SK-N-SH treated with all-trans-retinoic acid at 6 μM for 48 hours (cell line): ENCODE measurements at places on chromosomes 11 and 22.

- peak; percentile 6; the same call in 2 of the 3 replicates for ATAC-seq
These were observed 380 bp downstream of the C11orf96 start for GRCh38 chr11:43942662-43943371.

GRCh38 chr11:61055776-61056175 is 46.5 kb upstream of the CD5 start:
- ATAC-seq, result no peak

DNA sequence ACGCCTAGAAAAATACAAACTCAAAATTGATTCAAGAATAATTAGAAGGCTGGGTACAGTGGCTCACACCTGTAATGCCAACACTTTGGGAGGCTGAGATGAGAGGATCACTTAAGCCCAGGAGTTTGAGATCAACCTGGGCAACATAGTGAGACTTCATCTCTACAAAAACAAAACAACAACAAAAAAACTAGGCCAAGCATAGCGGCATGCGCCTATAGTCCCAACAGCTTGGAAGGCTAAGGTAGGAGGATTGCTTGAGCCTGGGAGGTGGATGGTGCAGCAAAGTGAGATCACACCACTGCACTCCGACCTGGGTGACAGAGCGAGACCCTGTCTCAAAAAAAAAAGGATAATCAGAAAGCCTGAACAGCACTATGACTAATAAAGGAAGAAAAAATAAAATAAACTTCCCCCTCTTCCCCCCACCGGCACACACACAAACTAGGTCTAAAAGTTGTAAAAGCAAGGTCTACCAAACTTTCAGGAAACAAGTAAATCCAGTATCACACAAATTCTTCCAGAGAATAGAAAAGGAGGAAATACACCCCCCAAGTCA is 35.8 kb downstream of the RRAS2 start:
- ATAC-seq, result no peak

DNA sequence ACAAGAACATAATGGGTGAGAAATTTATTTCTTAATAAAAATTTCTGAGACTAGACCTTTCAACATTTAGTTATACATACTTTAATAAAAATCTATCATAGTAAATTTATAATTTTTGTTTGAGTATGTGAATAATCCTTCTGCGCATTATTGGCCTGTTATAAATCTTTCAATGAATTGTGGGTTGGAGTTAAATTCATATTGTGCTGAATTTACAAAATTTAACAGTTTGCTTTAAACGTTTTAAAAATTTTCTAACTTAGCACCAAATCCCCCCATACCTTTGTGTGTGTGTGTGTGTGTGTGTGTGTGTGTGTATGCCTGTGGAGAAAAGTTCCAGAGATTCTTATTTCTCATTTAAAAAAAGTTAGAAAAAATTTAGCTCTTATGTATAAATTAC is 111.0 kb downstream of the TMEM135 start:
- ATAC-seq, result no peak

DNA sequence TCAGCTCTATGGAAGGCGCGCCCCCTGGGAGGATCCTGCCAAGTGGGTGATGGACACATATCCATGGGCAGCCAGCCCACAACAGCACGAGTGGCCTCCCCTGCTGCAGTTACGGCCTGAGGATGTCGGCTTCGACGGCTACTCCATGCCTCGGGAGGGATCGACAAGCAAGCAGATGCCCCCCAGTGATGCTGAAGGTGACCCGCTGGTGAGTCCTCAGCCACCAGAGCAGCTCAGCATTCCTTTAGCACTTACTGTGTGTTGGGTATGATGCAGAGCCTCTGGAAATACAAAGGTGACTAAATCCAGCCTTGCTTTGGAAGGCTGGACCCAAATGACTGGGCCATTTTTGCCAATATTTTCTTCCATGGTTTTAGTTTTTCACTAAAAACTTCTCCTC is 45.7 kb downstream of the DBX1 start:
- no peak for ATAC-seq

- ATAC-seq, result no peak
These were observed 89.7 kb upstream of the MTMR2 start for GRCh38 chr11:96013461-96014213.

DNA sequence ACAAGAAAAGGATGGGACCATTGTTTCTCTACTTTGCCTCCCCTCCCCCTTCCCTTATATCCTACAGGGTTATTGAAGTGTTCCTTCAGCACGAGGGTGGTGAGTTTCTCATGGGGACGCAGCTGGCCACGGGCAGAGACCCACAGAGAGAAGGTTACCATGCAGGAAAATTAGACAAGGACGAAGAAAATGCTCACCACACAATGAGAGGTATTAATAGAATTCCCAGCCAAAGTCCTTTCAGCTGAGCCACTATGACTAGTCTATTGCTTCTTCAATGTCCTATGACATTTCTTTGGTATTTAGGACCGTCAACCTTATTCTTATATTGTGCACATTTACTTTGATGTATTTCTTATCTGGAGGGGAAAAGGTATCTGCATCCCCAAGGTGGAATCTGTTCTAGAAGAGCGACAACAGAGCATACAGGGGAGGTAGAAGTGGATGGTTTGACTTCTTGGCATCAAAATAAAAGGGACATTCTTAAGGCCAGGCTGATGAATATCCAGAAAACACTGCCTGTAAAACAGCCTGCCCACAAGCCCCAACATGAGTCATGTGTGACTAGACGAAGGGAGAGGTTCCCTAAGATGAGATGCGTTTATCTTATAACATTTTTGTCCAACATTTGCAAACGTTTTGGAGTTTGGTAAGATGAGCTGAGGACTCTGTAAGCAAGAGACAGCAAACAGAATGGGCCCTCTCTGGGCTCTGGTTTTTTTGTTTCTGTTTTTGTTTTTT is 209.8 kb upstream of the NARS2 start:
- peak; percentile 76 for ATAC-seq

GRCh38 chr11:118314988-118315411 is 10.5 kb downstream of the CD3E start:
- no peak for ATAC-seq

DNA sequence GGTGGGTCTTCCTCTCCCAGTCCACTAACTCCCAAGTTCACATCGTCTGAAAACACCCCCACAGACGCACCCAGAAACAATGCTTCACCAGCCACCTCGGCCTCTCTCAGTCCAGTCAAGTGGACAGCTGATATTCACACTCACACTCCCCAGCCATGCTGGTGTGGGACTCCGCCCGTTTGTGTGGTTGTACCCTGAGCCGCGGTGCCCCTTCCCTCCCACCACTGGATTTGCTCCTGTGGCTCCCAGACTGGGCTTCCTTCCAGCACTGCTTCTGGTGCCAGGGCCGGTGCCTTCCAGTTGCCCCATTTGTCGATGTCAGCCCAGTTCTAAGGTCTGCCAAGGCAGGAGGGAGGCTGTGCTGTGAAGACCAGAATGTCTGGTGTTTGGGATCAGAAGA is 37.9 kb upstream of the PLET1 start:
- no peak; the same call in 2 of the 3 replicates for ATAC-seq

DNA sequence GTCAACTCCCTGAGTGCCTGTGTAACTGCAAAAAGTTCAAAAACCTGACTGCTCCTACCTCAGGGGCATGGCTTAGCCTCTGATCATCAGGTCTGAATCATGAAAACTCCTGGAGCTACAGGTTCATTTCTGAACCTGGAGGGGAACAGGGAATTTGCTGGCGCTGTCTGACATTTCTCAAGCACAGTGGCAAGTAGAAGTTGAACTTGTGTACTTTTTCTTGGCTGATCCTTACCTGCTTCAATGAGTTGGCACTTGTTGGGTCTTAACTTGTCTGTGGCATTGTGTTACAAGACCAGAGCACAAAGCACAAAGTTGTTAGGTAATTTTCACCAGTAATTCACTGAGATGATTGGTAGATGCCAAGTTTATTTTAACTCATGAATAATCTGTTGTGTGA is 3.3 kb downstream of the TMEM109 start:
- no peak for ATAC-seq

- ATAC-seq, result no peak
These were observed 443.1 kb downstream of the TBC1D22A start for GRCh38 chr22:47205554-47205953.

DNA sequence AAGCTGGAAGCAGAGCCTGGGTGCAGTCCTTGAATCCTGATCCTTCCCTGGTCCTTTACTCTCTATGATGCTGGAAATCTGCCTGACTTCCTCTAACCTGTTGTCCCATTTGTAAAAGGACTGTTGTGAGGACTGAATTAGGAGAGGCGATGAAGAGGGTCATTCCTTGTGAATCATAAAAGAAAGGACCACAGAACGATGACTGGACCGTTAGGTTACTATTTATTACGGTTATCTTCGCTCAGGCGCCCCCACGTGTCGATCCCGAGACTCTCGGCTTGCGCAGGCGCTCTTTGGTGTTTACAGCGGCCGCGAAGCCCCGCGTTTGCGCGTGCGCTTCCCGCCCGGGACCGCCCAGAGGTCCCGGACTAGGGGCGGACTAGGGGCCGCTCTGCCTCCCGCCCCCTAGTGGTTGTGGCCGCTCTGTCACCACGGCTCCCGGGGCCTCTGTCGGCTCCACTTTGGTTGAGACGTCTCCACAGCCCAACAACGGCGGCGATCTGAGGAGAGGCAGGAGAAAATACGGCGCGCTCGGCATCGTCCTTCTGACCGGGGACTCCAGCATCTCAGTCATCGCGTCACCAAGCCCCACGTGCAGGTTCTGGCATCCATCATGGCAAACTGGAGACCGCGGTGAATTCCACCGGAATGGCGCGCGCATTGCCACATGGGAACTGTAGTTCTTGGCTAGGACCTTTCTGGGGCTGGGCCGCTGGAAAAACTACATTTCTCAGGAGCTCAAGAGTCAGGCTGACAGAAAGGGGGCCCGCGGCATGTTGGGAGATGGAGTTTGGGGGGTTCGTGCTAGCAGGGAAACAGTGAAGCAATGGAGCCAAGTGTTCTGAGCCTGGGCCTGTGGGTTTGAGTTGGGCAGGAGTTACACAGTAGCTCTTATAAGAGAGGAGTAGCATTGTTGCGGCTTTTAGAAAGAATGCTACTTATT is at the start of gene STARD10:
STARD10 (minus strand) TSS at position 623 of the 943 bp plus-strand sequence. CDS start 12,866 bp downstream, outside the sequence.
- ATAC-seq, result peak; percentile 96

GRCh38 chr11:115194802-115195110 is 309.5 kb downstream of the CADM1 start:
- ATAC-seq, result no peak

DNA sequence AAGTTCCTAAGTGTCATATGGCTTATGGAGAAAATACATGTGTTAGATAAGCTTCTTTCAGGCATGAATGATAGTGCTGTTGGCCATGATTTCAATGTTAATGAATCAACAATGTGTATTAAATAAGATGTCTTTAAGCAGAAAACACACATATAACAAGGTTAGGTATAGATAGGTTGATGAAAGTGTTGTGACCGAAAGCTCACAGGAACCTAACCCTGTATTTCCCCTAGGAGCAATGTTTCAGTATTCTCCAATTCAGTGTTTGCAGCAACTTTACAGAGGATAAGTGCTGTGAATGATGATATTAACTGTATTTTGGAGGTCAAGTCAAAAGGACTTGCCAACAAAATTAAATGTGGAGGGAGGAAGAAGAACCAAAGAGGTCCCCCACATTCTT is 82.8 kb upstream of the PRDM11 start:
- no peak for ATAC-seq

- peak; percentile 45; the same call in 1 of the 3 replicates for ATAC-seq
These were observed 265.1 kb downstream of the FAM76B start for GRCh38 chr11:95524314-95525036.
